ENCODE measurements at places on chromosomes 16 and 17.

DNA sequence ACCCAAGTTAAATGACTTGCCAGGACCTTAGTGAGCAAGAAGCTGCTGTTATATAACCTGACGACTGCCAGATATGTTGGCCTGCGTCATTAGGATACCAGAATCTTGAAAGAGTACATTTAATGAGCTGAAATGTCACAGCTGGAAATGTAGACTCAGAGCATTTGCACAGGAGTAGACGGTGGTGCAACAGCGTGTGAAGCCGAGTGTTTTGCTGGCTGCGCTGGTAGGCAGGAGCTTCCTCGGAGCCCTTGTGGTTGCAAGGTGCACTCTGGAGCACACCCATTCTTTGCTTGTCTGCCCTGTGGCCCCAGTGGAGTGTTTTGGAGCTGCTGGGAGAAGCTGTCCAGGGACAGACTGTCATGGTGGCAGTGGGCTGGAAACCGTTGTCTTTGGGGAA lies 79.3 kb downstream of the BANP start:
- DNase-seq = no peak

- DNase-seq = no peak
These were observed 196.0 kb downstream of the RAB11FIP4 start for GRCh38 chr17:31587462-31587861.

DNA sequence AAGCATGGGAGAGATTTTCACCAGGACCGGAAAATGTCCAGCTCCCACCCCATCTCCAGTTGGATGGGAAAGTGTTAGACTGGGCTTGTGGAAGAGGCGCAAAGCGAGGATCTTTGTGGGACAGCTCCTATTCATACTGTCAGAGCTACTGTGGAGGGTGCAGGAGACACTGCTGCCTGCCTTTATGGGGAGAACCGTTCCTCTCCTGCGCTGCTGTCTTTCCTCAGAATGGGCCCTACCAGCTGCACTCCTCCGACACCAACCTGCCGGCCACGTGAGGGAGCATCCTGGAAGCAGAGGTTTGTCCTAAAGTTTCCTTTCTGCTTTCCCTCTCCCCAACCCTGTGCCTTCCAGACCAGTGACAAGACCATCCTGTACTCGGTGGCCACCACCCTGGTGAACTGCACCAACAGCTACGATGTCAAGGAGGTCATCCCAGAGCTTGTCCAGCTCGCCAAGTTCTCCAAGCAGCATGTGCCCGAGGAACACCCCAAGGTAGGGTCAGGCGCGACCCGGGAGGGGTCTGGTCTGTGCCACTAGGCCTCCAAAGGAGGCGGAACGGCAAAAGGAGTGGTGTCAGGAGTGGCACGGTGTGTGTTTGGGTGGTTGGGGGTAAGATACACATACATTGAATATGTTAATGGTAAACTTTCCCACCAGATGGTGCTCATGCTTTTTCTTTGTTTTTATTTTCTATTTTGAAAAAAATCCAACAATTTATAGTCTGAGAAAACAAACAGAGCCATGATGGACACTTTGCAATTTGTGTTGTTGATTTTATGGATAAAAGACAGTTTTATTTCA lies 23.0 kb downstream of the SLC35G3 start:
- peak; percentile 35 for DNase-seq

DNA sequence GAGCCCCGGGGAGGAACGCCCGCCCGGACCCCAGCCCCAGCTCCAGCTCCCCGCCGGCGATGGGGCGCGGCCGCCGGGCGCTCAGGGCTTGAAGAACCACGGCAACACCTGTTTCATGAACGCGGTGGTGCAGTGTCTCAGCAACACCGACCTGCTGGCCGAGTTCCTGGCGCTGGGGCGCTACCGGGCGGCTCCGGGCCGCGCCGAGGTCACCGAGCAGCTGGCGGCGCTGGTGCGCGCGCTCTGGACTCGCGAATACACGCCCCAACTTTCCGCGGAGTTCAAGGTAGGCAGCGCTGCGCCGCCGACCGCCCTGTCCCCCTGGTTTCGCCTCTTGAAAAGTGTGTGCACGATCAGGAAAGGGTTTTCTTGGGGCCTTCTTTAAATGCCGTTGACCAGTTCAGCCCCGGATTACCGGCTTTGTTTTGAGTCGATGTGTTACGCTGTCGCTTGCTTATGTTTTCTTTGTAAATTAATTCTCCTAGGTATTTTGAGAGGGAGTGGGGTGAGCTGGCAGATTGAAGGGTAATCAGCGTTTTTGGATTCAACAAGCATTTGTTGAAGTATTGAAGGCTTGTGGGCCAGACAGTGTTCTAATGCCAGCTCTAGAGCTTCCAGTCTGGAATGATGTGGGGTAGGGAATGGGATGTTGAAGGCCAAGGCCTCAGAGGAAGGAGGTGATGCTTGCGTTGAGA lies 681 bp downstream of the USP43 start:
- no peak for DNase-seq

DNA sequence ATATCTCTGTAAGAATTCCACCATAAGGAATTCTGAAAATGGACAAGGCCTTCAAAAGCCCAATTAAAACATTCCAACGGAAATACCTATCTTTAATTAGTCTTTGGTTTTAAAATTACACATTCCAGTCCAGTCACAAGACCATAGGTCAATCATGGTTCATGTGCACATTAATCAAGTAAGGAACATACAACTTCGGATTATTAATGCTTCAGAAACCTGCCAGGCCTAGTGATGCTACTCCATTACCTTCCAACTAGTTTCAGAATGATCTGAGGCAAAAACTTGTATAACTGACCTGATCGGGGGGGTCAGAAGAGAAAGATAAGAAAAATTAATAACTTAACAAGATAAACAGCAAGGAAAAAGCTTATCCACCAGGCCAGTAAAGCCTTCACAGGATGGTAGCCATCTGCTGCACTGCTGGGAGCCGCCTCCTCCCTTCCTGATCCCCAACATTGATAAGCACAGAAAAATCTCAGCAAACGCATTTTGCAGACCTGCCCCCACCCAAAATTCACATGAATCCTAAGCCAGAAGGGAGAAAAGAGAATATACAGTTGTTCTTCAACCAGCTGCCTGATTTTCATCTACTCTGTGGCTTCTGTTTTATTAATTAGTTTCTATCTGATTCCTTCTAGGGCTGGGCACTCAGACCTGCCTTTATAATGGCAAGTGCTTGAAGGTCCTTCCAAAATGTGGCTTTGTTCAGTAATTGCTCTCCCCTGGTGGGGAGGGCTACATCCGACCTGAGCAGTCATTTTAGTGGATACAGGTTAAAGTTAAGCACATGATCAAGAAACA lies 6.0 kb downstream of the SDR42E1 start:
- no peak for DNase-seq

All from AG08396 (cell line).